Stimulated activated CD4-positive, alpha-beta T cell treated with anti-CD3 and anti-CD28 coated beads, TNF-alpha, amount 100 ng/mL, for 4 hours (primary cell): ENCODE measurements at places on chromosomes 5 and 9.

GRCh38 chr9:69299315-69299714, 25.7 kb upstream of the ENTREP1 start:
- DNase-seq: no peak

DNA sequence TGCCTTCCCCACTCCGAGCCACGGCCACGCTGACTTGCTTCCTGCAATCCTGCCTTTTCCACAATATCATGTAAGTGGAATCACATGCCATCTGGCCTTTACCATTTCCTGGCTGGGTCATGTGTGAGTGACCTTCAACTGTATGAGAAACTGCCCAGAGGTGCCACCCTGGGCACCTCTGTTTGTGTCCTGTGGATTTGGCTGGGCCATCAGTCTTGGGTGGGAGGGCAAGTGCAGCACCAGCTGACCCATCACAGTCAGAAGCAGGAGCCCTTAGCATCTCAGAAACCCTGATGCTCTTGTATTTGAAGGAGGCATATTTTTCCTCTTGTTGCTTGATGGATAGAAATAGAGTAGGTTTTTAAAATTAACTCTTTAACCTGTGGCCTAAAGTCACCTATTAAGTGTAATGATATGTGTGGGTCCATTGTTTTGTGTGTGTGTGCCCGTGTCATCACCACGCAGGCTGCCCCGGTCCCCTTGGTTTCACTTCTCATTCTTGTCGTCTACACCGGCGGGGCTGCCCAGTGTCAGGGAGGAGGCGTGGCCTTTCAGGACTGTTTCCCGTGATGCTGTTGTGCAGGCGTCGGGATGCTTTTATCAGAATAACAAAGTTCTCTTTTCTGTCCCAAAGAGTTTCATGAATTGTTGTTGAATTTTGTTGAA, 52.1 kb upstream of the CACNA1B start:
- DNase-seq: no peak

DNA sequence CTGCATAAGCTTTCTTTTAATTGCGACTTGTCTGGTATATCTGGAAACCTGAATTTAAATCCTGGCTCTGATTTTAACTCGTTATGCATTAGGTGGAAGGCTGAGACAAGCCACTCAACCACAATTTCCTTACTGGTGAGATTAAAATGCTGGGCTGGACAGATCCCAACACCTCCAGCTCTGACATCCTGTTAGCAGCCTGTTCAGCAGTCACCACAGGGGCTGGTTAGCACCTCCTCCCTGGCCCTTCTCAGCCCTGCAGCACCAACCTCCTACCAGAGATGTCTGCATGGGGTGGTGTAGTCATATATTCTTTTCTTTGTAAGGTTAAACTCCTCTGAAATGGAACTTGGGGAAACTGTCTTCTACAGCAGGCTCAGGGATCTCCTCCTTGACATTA, 156.5 kb upstream of the NFIL3 start:
- DNase-seq: no peak

GRCh38 chr5:65986050-65986451, 59.7 kb downstream of the ERBIN start:
- no peak for DNase-seq

DNA sequence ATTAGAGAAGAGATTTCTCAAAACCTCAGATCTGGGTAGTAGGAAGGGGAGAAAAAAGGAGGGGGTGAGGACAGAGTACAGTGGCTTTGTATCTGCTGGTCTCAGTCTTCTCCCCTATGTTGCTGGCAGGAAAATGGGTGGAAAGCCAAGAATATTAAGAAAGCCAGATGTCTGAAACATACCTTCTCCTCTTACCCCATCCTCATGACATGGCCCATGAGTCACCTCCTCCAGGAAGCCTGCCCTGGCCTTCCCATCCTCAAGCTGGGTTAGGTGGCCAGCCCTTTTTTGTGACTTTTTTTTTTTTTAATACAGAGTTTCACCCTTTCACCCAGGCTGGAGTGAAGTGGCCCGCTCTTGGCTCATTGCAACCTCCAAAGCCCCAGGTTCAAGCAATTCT, 61.8 kb downstream of the ABCA1 start:
- DNase-seq: no peak

DNA sequence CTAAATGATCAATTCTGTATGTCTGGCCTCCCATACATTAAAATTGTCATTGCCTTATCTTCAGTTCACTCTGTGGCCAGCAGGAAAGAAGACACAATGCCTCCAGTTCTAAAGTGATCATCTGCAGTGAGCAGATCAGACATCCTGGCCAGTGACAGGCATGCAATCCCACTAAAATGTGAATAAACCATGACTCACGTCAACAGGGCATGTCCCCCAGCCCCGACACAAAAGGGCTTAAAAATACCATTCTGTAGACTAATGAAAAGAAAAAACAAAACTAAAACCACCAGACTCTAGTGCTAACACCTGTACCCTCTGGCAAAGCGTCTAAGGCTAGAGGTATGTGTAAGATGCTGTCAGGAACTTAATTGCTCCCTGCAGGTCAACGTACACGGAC, 38.5 kb downstream of the DDX31 start:
- DNase-seq: no peak

- DNase-seq: no peak
Measured at GRCh38 chr9:86563350-86563749, 209.1 kb upstream of the TUT7 start.

GRCh38 chr9:93049491-93049890, 9.0 kb upstream of the SUSD3 start:
- no peak for DNase-seq

DNA sequence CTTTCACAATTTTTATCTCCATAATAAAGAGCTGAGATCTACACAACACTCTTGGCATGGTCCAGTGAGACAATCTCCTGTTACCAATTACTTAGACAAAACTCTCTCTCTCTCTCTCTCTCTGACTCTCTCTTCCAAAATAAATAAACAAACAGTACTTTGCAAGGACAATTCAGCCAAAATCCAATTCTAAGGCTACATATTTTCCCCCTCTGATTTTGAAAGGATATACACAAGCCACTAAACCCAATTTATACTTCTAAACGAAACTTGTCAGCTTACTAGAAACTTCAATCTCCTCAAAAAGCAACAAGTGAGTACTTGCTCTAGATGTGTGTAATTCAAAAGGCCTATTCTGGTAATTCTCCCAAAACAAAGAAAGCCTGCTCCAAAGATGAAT, 26.3 kb upstream of the TNPO1 start:
- DNase-seq: no peak

DNA sequence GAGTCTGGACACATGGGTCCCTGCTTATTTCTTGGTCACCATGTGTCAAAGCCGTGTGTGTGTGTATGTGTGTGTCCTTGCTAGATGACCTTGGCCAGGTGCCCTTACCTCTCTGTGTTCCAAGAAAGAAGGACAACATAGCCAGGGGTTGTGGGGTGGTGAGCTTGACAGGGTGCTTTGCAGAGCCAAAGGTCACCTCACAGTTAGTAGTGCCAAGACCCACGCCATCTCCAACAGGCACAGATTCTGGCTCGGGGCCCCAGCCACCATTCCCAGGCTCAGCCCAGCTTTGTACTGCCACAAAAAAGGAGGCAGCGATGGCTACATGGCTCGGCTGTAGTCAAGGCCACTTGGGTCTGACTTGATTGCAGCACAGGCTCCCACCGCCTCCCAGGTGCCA, 39.5 kb downstream of the CXXC5 start:
- no peak for DNase-seq
